ENCODE measurements at places on chromosomes 3 and 15. TPM values are rescaled to one million over a fixed set of nuclear protein-coding genes. Genes with fewer than 3 reads are reported as not detected.

DNA sequence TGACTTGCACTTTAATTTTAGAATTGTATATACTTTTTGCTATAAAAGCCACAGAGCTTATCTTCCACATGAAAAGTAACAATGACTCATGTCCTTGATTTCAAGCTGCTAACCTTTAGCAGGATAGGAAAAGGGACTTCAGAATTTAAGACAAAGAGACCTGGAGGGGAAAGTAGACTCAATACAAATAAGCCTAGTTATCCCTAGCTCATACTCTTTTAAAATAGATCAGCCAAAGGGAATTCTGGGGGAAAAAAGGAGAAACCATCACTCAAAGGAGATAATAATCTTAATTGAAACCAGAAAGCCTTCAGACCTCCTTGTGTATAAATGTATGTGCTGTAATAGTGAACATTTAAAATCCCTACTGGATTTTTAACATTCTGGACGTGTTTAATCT is 930.3 kb downstream of the NTRK3 start:
- no peak overlapping the region for H3K27ac ChIP-seq
- no peaks in the 10 kb centered on the region for H3K27me3 ChIP-seq
- H3K4me1 ChIP-seq = no peaks in the 10 kb centered on the region
- no peak overlapping the region for H3K4me3 ChIP-seq
- H3K36me3 ChIP-seq = no peaks in the 10 kb centered on the region

The KBTBD13 gene
- not detected for total RNA-seq

DNA sequence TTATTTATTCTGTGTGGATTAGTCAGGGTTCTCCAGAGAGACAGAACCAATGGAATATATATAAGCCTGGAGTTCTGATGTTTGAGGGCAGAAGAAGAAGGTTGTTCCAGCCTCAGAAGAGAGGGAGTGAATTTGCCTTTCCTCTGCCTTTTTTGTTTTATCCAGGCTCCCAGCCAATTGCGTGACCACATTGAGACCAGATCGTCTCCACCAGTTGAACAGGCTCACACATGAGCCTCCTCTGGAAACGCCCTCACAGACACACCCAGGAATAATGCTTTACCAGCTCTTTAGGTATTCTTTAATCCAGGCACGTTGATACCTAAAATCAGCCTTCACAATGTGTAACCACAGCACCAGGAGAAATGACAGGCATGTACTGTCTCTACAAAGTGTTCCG is 923.1 kb downstream of the TBL1XR1 start:
- no peaks in the 10 kb centered on the region for H3K4me1 ChIP-seq
- H3K27me3 ChIP-seq = no peaks in the 10 kb centered on the region
- no peak for DNase-seq
- H3K4me3 ChIP-seq = no peak overlapping the region
- no peaks in the 10 kb centered on the region for H3K36me3 ChIP-seq
- no peak overlapping the region for H3K27ac ChIP-seq

The MFSD1 gene
- total RNA-seq = 48.6 TPM

GRCh38 chr15:22902046-22902445 is 63.6 kb downstream of the NIPA2 start:
- no peak overlapping the region for H3K4me3 ChIP-seq
- no peaks in the 10 kb centered on the region for H3K27me3 ChIP-seq
- no peak overlapping the region for H3K27ac ChIP-seq
